ENCODE measurements at places on chromosomes 7 and 10.

- DNase-seq: no peak
Measured at GRCh38 chr10:87636313-87636915, 23.3 kb upstream of the PAPSS2 start.

- no peak for DNase-seq
Measured at GRCh38 chr10:125815764-125816163, 7.3 kb downstream of the UROS start.

GRCh38 chr10:49397036-49397999 is 1.4 kb upstream of the DRGX start:
- DNase-seq: no peak

DNA sequence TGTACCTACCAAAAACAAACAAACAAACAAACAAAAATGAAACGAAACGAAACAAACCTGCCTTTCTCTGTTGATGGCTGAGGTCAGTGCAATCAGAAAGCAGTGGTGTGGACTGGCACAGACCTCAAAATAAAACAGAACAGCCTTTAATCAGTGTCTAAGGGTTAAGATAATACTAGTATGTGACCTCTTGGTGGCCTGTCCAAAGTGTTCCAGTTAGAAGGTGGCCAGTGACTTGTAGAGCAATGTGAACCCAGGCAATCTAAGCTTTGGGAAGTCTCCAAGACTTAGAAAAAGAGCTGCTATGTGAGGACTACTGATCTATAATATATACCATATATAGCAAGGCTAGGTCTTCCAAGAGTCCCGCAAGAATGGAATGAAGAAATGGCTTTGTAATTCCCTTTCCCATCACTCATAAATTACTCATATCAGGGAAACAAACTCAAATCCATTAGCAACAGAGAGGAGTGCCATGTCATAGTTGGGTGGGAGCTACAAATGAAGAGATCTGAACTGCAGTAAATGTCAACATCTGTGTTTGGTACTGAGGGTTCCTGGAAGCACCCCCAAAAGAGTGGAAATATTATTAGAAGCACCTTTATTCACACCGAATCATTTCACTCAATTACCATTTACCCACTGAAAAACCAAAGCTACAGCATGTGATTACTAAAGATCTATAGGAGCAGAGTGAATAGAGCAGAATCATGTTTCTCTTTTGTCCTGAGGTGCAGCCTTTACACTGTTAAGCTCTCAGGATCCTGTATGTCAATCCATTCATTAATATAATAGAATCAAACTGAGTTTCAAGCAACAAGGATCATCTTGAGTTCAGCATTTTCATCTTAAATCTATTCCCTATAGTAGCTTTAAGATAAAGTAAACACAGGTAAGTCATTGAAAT is 28.0 kb downstream of the ABLIM1 start:
- DNase-seq: no peak

- no peak for DNase-seq
Measured at GRCh38 chr7:30678805-30679204, 3.5 kb downstream of the CRHR2 start.

GRCh38 chr7:72123913-72124312 is 288.2 kb downstream of the CALN1 start:
- DNase-seq: no peak
